ENCODE measurements at places on chromosomes 16 and 17.

DNA sequence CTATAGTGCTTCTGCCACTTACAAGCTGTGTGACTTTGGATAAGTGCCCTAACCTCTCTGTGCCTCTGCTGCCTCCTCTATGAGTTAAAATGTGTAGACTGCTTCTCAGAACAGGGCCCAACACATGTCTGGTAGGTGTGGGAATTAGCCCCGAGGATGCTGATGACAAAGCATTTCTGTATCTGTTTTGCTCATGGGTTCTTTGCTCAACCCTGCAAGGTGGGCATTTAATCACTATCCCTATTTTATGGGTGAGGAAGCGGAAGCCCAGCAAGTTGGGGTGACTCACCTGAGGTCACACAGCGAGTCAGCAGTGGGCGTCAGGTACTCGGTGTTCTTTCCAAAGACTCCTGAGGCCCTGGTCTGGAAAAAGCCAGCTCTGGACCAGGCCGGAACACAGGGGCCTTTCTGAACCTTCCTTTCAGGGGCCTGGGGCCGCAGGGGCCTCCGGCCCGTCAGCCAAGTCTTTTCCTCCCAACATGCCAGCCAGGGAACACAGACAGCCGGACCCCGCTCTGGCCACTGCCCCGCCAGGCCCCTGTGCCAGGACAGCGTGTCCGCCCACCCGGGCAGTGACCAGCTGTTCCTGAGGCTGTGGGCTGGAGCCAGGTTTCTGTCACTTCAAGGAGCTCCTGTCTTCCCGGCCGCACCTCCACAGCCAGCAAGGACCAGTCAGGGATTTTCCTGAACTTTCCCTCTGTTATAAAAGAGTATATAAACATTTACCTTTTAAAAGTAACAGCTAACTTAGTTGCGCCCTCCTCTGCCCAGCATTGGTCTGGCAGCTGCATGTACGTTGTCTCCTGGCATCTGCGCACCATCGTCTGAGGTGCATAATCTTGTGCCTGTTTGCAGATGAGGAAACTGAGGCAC lies 62.5 kb downstream of the SREBF1 start:
- no peak for DNase-seq

- DNase-seq, result no peak
Measured at GRCh38 chr17:20275653-20276052, 191.7 kb downstream of the LGALS9B start.

- no peak for DNase-seq
Measured at GRCh38 chr17:752620-753219, 656 bp upstream of the GEMIN4 start.

GRCh38 chr16:30924076-30924912 lies 922 bp downstream of the FBXL19 start:
- no peak for DNase-seq

GRCh38 chr16:50183316-50183715 lies 30.2 kb downstream of the TENT4B start:
- no peak for DNase-seq
